Stimulated activated CD4-positive, alpha-beta T cell treated with anti-CD3 and anti-CD28 coated beads, Interleukin-12 subunit alpha, Interleukin-12 subunit beta, amount 100 ng/mL, for 48 hours (primary cell): ENCODE measurements at places on chromosomes 16 and 17.

DNA sequence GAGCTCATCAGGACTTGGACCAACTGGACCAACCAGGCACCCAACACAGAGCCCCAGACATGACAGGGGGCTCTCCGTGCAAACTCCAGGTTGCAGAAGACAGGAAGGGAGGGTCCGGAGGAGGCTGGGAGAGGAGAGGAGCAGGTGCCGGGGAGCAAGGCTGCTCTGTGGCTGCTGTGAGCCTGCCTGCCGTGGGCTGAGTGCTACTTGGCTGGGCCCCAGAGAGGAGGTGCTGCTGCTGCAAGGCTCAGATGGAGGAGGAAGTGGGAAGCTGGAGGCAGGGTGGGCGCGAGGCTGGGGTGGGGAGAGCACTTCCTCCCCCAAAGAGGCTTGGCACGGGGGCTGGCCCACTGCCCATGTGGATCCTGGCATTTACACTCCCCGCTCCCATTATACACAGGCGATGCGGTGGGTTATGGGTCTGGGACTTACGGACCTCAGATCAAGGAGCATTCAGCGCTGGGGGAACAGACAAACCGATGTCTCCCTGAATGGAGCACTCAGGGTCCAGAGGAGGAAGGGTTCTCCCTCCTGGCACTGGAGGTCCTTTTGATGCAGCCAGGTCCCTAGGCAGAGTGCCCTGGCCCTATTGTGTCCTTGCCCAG is 15.9 kb downstream of the EPOP start:
- DNase-seq: no peak

- DNase-seq: no peak
These were observed 773 bp downstream of the SYNGR3 start for GRCh38 chr16:1990351-1991134.

- no peak for DNase-seq
These were observed 238.1 kb downstream of the ZNF423 start for GRCh38 chr16:49617710-49618330.

DNA sequence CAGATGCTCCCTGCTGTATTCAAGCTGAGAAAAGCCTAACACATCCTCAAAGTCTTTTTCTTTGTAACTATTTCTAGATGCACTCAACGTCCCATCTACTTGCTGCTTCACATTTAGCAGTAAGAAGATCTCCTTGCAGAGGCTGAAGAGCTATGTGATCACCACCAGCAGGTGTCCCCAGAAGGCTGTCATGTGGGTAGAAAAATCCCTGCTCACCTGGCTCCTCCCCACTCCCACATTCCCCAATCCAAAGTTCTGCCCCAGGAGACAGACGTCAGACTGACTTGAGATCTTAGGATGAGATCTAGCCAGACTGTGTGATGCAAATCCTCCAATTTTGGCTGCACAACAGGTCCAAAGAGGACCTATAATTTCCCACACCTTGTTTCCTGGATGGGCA is 1.1 kb downstream of the CCL13 start:
- DNase-seq: no peak

DNA sequence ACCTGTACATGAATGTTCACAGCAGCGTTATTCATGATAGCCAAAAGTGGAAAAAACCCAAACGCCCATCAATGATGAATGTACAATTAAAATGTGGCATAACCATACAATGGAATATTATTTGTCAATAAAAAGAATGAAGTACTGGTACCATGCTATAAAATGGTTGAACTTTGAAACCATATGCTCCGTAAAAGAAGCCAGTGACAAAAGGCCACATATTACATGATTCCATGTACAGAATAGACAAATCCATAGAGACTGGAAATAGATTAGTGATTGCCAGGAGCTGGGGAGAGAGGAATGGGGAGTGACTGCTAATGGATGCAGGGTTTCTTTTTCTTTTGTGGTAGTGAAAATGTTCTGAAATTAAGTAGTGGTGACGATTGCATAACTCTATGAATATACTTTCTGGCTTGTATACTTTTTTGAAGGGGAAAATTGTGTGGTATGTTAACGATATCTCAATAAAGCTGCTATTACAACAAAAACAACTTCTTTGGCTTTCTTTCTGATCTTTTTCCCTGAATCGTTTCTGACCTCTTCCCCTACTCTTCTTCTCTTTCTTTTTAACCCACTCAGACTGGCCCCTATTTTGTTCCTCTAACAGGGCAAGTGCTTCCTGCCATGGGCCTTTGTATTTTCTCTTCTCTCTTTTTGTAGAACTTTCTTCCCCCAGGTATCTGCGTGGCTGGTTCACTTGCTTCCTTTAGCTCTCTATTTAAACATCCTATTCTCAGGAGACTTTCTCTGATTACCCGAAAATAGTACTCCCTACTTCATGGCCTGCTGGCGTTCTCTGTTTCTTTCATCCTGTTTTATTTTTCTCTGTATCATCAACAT is 67.9 kb downstream of the FTO start:
- DNase-seq: no peak

- no peak for DNase-seq
These were observed 17.8 kb upstream of the TOB1 start for GRCh38 chr17:50883850-50884438.

DNA sequence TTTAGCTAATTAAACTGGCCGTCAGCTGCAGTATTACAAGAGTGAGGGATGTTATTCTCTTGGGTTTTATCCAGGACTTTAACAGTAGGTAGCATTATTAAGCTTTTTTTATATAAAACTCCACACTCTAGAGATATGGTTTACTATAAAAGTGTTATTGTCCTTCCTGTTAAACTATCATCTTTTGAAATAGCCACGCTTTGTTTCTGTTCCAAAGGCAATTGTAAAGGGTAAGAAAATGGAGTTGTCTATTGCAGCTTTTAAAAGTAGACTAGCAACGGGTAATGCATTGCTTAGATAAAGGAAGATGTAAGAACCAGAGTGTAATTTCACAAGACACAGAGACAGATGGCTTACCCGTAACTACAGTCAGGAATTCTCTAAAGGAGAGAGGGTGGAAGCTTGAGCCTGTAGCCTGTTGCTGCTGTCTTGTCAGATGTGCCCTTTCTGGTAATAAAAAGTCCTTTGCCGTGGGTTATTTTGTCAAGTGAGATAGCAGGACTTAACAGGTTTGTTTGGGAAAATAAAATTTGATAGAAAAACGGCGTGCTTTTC is 56.4 kb downstream of the WWOX start:
- DNase-seq: no peak

- no peak for DNase-seq
These were observed 519 bp downstream of the ST6GALNAC2 start for GRCh38 chr17:76585033-76585648.

DNA sequence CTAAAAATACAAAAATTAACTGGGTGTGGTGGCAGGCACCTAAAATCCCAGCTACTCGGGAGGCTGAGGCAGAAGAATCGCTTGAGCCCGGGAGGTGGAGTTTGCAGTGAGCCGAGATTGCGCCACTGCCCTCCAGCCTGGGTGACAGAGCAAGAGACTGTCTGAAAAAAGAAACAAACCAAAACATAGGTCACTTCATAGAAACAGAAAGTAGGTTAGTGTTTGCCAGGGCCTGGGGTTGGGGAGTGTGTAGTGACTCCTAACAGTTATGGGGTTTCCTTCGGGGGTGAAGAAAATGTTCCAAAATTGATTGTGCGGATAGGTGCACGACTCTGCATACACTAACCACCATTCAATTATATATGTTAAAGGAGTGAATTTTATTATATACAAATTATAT is 59.2 kb downstream of the ATP2C2 start:
- no peak for DNase-seq

- no peak for DNase-seq
These were observed 777.3 kb upstream of the EEF2KMT start for GRCh38 chr16:5874899-5875298.

- no peak for DNase-seq
These were observed 97.2 kb downstream of the CEP112 start for GRCh38 chr17:66094727-66095126.

DNA sequence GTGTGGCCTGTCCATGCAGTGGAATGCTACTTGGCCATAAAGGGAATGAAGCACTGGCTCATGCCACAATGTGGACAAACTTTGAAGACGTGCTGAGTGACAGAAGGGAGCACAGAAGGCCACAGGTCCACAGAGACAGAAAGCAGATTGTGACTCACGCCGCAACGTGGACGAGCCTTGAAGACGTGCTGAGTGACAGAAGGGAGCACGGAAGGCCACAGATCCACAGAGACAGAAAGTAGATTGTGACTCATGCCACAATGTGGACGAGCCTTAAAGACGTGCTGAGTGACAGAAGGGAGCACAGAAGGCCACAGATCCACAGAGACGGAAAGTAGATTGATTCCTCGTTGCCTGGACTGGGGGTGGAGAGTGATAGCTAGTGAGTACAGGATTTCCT is 19.2 kb downstream of the ZC3H18 start:
- no peak for DNase-seq

DNA sequence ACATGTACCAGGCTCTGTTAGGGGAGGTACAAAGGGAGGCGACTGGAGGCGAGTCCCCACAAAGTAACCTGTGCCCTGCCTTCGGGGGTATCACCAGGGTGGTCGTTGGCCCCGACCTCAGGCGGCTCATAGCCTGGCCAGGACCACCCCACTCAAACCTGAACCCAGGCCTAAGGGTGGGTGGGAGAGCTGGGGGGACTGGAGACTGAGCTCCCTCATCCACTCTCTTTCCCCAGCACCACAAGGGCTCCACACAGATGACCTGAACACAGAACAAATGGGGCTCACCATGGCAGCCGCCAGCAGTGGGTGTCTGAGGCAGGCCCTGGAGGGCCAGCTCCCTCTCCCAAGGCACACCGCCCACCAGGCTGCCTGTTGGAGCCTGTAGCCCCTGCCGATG is 120.6 kb upstream of the TNRC6C start:
- no peak for DNase-seq

GRCh38 chr17:79141578-79142355 is 67.1 kb downstream of the ENGASE start:
- no peak for DNase-seq

DNA sequence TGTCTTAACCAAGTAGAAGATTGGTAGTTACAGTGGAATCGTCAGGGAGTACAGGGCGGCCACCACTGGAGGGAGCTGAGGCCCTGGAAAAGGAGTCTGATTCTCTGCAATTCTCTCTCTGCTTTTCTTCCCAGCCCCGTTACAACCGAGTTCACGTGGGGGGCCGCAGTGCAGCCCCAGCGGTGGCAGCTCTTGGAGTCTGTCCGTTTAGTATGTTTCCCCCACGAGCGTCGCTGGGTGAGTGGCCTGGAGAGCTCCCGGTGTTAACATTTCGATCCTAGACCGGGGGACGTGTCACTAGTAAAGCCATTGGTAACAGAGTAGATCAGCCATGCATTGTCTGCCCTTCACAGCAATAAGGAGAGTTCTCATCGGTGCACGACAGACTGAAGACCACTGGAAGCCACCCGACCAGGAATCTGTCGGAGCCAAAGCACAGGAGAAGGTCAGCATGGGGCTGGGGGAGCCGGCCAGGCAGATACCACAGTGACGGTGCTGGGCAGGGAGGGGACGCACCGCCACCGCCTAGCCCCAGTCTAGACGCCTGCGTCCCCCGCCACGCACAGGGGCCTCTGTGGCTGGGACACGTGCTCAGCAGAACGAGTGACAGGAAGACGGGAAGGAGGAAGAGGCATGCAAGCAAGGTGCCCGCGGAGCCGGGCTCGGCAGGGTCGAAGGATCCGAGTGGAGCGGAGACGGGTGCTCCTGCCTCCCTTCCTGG is 15.7 kb downstream of the SLC16A3 start:
- DNase-seq: no peak

DNA sequence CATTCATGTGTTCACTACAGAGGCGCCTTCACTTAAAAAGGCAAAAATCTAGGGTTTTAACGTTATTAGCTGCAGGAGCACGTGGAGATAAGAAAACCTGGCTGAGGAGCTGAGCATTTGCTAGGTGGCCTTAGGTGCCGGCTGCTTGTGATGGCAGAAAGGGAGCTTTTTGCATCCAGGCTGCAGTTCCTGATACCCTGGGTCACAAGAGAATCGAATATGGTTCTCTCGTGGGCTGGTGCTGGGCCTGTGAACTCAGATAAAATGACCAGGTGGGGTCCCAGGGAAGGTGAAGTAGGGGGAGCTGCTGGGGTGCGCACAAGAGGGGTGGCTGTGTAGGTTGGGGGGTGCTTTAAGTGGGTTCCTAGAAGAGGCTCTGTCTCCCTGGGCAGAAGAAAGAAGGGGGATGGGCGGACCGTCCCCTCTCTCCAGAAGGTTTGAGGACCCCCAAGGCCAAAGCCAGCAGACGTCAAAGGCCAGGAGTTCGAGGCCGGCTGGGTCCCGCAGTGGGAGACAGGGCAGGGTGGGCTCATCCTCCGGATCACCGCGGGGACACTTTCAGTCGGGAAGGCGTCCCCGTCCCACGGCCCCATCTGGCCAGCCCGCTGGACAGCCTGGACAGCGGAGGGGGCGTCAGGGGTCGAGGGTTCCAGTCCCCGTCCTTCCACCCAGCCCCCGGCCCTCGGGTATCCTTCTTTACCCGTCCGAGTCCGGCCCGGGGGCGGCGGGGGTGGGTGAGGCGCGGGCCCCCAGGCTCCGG is 740 bp upstream of the CMIP start:
- no peak for DNase-seq

- DNase-seq: no peak
These were observed 50.9 kb downstream of the CDH11 start for GRCh38 chr16:65070831-65071432.

- DNase-seq: no peak
These were observed 3.1 kb upstream of the JPT2 start for GRCh38 chr16:1674751-1675664.

- DNase-seq: no peak
These were observed 17.3 kb downstream of the LGALS3BP start for GRCh38 chr17:78962345-78962983.

GRCh38 chr16:11034481-11034931 is 90.1 kb downstream of the CLEC16A start:
- DNase-seq: no peak

DNA sequence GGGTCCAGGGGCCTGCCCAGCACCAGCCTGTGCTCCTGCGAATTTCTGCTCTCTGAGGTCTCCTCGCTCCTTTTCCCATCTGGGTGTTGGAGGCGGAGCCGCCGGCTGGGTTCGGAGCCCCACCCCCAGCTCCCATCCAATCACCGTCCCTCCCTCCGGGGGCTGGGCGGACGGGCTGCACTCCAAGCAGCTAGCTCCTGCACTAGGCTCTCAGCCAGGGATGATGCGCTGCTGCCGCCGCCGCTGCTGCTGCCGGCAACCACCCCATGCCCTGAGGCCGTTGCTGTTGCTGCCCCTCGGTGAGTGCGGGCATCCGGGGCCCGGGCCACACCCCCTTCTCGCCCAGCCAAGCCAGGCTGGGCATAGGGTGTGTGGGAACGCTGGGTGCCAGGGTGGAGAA is at the start of gene NRN1L:
NRN1L (plus strand) TSS at position 202 of the 400 bp plus-strand sequence; CDS start at position 221, 19 bp downstream.
- no peak for DNase-seq

DNA sequence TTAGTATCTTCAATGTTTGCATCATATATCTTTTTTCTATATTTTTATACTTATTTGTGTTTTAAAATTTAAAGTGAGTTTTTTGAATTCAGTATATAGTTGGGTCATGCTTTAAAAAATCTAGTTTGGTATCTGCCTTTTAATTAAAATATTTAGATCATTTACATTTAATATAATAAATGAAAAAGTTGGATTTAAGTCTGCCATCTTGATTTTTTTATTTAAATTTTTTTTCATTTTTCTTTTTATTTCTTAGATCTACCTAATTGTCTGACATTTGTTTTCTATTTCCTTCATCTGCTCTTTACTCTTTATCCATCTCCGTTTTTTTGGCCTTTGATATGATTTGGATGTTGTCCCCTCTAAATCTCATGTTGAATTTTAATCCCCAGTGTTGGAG is 50.0 kb upstream of the N4BP1 start:
- DNase-seq: no peak

- no peak for DNase-seq
These were observed 419.3 kb upstream of the DYNLRB2 start for GRCh38 chr16:80121522-80121909.

GRCh38 chr16:66131895-66132294 is 234.6 kb upstream of the CDH5 start:
- DNase-seq: no peak
